Activated CD4-positive, alpha-beta T cell treated with anti-CD3 and anti-CD28 coated beads, Interleukin-2, amount 50 U/mL, for 48 hours (primary cell): ENCODE measurements at places on chromosomes 2 and 18.

GRCh38 chr2:44912660-44913059 lies 28.8 kb upstream of the SIX3 start:
- DNase-seq, result no peak

DNA sequence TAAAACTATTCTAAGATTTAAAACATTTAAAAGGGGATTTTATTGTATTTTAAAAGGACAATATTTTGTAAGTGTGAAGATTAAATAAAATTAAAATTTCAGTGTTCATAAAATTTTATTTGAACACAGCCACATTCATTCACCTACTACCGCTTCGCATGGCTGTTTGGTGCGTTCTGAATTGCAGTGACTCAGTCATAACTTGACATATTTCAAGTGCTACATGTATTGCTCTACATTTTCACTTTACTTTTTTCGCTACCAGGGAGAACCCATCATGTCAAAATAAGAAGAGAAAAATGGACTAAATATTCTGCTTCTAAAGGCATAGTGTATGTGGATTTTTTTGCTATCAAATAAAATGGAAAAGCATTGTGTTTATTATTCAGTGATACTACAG lies 8.7 kb downstream of the PTH2R start:
- DNase-seq, result no peak

DNA sequence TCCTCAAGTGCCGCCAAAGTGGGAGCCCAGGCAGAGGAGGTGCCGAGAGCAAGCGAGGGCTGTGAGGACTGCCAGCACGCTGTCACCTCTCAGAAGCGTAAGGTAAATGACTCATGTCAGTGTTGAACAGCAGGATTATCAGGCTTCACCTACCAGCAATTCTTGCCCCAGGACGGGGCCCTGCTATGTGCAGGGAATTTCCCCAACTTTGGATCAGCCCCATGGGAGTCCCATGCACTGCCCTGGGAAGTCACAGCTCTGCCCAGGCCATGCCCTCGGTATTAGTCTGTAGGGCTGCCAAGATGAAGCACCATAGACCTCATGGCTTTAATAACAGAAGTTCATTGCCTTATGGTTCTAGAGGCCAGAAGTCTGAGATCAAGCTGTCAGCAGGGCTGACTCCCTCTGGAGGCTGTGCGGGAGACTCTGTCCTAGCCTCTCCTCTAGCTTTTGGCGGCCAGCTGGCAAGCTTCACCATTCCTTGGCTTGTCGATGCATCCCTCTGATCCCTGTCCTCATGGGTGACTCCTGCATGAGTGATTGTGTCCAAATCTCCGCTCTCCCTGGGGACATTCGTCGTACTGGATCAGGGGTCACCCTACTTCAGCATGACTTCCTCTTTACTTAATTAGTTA lies 55.9 kb downstream of the TRPM8 start:
- DNase-seq, result no peak

GRCh38 chr18:2407961-2408360 lies 163.3 kb downstream of the METTL4 start:
- DNase-seq, result no peak

- DNase-seq, result no peak
These were observed 434.7 kb downstream of the GRB14 start for GRCh38 chr2:164186591-164186990.

- peak; percentile 61 for DNase-seq
These were observed 519 bp downstream of the METTL4 start for GRCh38 chr18:2570772-2571199.

DNA sequence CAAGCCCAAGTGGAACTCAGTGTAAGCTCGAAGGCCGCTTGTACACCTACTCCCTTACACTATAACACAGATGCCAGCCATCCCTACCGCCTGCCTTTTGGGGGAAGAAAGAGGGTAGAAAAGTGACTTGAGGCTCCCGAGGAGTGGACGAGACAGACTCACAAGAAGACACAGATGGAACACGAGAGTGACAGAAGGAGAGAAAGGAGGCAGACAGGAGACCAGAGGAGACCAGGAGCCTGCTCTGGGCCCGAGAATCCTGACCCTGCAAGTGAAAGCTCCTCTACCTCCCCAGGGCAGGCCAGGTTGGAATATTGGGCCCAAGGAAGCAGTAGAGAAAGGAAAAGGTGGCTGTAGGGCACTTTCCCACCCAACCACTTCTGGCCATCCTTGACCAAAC lies 23.4 kb upstream of the TNS1 start:
- DNase-seq, result no peak
